Common myeloid progenitor, CD34-positive (primary cell): ENCODE measurements at places on chromosomes 3 and 15.
A peak's percentile ranks its signal among the peaks of the same experiment; 100 is the strongest.

- H3K4me1 ChIP-seq = peaks cover 13% of the 10 kb centered on the region
- no peaks in the 10 kb centered on the region for H3K27me3 ChIP-seq
- DNase-seq = peak; percentile 64
- no peak overlapping the region for H3K27ac ChIP-seq
- H3K4me3 ChIP-seq = no peak overlapping the region
Measured at GRCh38 chr3:42300013-42300412, 34.0 kb upstream of the CCK start.

DNA sequence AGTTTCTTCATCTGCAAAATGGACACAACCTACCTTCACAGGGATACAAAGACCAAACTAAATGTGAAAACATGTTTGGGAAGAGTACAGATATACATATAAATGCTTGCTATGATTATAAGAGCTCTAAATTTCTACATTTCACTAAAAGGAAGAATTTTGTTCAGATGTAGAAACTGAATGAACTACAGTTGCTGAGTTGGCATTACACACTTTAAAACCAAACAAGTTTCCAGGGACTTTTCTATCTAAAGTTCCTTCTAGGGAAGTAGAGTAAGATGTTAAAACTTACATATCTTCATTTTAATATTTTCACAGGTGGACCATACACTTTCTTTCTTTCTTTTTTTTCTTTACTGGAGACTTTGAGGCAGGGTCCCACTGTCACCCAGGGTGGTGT, 4.6 kb downstream of the AAGAB start:
- peaks cover 7% of the 10 kb centered on the region for H3K4me1 ChIP-seq
- no peak overlapping the region for H3K4me3 ChIP-seq
- H3K27me3 ChIP-seq = no peaks in the 10 kb centered on the region
- peaks cover 3% of the 10 kb centered on the region for H3K36me3 ChIP-seq
- no peak for DNase-seq
- H3K27ac ChIP-seq = no peak overlapping the region

GRCh38 chr3:43181202-43181821, 75.4 kb upstream of the POMGNT2 start:
- no peaks in the 10 kb centered on the region for H3K36me3 ChIP-seq
- H3K4me3 ChIP-seq = no peak overlapping the region
- DNase-seq = peak; percentile 45
- no peaks in the 10 kb centered on the region for H3K27me3 ChIP-seq

DNA sequence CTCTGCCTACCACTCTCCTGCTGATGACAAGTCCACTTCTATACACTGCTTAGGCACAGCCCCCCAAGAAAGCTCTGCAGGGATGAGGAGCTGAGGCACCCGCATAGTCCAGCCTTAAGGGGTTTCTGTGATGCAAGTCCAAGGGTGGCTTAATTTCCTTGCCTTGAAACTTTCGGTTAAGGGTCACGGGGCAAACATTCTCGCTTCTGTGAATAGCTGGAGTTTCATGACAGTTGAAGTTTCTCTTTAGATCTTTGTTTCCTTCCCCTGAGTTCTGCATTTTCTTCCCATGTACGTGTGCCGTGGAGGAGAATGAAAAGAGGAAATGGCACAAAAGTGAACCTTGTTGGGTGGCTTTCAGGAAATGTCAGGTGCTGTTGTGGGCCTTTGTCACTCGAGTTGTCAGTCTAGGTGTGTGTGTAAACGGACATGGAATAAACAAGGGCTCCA, 7.0 kb downstream of the GPR160 start:
- no peak overlapping the region for H3K4me3 ChIP-seq
- H3K27ac ChIP-seq = peak overlapping the region; percentile 0
- no peaks in the 10 kb centered on the region for H3K27me3 ChIP-seq
- DNase-seq = peak; percentile 74
- H3K4me1 ChIP-seq = peaks cover 8% of the 10 kb centered on the region

- no peaks in the 10 kb centered on the region for H3K36me3 ChIP-seq
- no peak overlapping the region for H3K4me3 ChIP-seq
- no peak for DNase-seq
- no peaks in the 10 kb centered on the region for H3K27me3 ChIP-seq
Measured at GRCh38 chr15:58487041-58487723, 55.4 kb downstream of the LIPC start.

DNA sequence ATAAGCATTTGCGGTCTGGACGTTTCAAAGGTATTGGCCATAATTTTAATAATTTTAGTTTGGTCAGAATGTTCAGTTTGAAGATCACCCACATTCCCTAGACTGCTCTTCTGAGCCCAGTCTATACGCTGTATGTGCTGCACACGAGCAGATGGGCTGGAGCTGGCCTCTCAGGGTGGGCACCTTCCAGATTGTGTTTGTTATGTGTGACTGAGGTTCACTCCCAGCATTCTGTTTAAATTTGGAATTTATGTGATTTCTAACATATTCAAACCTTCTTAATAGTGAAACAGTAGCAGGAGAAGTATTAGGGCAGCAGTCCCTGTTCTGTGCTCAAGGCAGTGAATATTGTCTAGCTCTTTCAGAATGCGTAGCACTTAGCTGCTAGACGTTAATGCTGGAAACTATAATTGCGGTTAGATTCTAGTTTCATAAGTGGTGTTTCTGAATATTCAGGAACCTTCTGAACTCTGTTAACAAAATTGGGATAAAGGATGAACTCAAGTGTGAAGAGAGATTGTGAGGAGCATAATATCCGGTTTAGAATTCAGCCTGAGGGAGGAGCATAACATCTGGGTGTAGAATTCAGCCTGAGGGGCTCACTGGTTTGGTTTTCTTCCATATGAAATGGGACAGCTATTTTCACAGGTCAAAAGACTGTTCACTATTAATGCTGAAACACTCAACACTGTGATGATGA, 68.6 kb upstream of the RPL35A start:
- peaks cover 24% of the 10 kb centered on the region for H3K36me3 ChIP-seq
- peaks cover 24% of the 10 kb centered on the region for H3K4me1 ChIP-seq
- no peak overlapping the region for H3K27ac ChIP-seq
- no peak for DNase-seq
